ENCODE measurements at places on chromosomes 6 and 20.
A peak's percentile ranks its signal among the peaks of the same experiment; 100 is the strongest.

DNA sequence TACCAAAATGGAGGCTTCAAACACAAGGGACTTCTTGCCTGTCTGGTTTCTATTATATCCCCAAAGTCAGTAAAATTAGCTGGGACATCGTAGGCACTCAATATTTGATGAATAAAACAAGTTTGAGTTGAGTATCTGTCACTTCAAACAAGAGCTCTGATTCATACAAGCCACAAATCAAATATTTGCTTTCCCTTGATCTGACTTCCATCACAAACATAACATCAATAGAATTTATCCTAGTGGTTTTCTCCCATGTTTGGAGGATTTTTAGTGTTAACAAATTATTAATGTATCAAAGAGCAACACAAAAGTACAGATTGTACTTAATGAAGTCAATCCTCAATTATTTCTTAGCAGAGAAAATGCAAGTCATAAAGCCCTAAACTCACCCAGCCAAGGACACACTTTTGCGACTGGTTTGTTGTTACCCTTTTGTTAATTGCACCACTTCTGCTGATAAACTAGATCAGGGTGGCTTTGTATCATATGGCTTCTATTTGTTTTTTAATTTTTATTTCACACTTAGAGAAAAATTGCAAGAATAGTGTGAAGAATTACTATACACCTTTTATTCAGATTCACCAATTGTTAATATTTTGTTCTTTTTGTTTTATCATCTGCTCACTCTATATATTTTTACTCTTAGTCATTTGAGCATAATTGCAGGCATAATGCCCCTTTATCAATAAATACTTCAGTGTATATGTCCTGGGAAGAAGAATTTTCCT is 117.4 kb upstream of the PRDM1 start:
- DNase-seq, result no peak

DNA sequence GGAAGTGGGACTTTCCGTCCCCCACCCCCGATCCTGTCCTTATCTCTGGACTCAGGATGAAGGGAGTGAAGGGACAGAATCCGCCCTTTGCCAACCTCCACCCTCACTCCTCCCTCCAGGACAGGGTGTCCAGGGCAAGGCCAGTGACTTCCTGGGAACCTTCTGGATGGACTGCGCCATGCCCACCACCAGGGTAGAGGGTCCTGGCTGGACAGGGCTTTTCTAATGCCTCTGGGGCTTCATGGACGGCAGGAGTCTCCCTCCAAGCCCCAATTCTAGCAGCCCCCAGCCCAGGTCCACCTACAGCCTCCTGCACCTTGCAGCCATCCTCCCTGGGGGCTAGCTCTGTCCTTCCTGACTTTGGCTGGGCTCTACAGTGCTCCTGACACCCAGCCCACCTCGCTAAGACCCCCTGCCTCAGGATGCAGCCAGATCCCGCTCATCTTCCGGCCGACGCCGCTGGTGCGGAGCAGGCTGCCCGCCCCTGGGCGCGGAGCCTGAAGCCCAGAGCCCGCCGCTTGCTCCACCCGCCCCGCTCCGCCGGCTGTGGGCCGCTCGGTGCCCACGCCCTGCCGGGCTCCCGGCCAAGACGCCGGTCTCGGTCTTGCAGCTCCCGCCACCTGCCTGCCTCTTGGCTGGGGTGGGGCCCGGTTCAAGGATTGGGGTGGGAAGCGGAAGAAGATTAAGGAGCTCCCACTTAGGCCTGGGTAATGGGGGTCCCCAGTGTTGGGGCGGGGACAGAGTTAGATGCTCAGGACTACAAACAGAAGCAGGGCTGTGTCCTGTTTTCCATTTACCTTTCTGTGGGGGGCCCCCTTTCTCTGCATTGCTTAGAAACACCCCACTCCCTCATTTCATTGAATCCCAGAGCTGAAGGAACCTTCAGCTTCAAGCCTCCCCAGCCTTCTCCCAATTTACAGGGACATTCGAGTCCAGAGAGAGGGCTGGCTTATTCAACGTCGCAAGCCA is 72.8 kb downstream of the MDGA1 start:
- DNase-seq, result peak; percentile 34

GRCh38 chr20:20946122-20946759 is 159.9 kb downstream of the LINC00237 start:
- DNase-seq, result no peak

- DNase-seq, result no peak
These were observed 22.0 kb downstream of the ERGIC3 start for GRCh38 chr20:35563834-35564233.

- DNase-seq, result no peak
These were observed 3.1 kb downstream of the NOX3 start for GRCh38 chr6:155452576-155452975.

DNA sequence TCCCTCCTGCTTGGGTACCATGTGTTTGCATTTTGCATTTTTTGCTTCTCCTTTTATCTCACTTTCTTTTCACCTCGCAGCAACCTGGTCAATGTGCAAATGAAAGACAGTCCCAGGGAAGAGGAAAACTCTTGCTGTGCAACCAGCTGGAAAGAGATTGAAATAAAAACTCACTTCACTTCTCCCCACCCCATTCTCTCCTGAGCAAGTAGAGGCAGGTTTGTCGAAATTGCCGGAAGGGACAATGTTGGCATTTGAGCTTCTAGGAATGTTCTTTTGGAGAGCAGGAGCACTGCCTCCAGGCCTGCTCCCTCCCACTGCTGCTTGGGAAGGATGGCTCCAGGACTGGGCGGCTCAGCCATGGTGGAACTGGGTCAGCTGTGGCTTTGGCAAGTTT is 30.6 kb downstream of the KCNG1 start:
- DNase-seq, result no peak

DNA sequence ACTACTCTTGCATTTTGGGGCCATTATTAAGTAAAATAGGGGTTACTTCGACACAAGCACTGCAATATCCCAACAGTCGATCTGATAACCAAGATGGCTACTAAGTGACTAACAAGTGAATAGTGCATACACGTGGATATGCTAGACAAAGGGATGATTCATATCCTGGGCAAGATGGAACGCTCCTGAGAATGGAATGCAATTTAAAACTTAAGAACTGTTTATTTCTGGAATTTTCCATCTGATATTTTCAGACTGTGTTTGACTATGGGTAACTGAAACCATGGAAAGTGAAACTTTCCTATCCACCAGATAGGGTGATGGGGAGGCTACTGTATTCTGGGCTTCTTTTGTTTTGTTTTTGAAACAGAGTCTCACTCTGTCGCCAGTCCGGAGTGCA is 66.5 kb downstream of the ILRUN start:
- no peak for DNase-seq

DNA sequence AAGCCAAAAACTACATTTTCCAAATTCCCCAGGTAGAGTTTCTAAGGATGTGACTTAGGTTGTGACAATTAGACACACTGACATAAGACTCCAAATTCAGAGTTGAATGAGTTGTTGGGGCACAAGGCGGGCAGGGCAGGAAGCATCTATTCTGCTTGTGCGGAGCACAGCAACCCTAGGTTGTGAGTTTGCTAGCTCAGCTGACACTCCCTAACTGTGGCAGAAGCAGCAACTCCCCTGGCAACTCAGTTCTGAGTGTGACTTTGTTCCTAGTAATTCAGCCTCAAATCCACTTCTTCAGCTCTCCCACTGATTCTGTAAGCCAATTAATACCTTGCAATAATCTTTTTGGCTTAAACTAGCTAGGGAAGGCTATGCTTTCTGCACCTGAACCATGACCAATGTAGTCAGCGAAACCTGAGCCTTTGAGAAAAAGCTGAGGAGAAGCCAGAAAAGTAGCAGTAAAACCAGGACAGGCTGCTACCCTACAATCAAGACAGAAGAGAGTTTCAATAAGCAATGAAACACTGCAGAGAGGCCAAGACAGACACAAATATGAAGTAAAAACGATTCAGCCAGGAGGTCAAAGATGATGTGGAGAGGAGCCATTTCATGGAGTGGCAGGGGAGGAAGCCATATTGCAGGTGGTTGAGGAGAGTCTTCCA is 30.0 kb upstream of the PAQR8 start:
- no peak for DNase-seq

GRCh38 chr6:159104163-159104925 is 59.6 kb upstream of the TAGAP start:
- DNase-seq, result peak; percentile 85

- DNase-seq, result peak; percentile 86
These were observed 55.7 kb upstream of the TNFAIP3 start for GRCh38 chr6:137811121-137811915.

- DNase-seq, result no peak
These were observed 70.7 kb upstream of the BEND3 start for GRCh38 chr6:107186047-107186446.

GRCh38 chr6:105489216-105489530 is 86.3 kb upstream of the PREP start:
- no peak for DNase-seq

GRCh38 chr20:38834868-38835267 is 29.4 kb downstream of the PPP1R16B start:
- DNase-seq, result no peak

DNA sequence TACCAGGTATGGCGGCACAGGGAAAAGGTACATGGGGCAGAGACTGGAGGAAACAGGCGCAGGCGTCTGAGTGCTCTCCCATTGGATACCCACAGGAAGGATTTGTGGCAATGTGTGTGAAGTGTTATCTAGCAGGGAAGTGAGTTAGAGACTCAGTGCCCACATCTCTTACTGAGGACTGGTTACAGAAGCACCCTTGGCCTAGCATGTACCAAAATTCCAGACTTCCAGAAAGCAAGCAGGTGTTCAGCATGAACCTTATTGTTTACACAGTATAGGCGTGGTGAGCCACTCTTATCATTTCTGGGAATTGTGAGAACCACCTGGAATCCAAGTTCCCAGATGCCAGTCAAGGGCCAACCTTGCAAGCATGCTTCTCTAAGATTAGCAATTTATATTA is 14.2 kb downstream of the MANBAL start:
- no peak for DNase-seq

DNA sequence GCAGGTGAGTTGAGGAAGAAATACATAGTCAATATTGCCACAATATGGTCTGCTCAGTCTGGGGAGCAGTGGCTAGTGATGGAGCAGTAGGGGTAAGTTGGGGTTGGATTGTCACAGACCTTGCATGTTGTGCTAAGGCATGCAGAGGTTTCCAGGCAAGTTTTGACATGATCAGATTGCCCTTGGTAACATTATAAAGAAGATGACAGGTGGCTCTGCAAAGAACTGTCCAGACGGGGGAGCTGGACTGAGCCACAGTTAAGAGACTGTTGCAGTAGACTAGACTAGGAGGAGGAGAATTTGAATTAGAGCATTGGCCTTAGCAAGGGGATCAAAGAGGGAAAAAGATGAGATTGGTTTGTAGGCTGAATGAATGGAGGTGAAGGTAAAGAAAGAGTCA is 23.4 kb downstream of the ATRN start:
- DNase-seq, result no peak

DNA sequence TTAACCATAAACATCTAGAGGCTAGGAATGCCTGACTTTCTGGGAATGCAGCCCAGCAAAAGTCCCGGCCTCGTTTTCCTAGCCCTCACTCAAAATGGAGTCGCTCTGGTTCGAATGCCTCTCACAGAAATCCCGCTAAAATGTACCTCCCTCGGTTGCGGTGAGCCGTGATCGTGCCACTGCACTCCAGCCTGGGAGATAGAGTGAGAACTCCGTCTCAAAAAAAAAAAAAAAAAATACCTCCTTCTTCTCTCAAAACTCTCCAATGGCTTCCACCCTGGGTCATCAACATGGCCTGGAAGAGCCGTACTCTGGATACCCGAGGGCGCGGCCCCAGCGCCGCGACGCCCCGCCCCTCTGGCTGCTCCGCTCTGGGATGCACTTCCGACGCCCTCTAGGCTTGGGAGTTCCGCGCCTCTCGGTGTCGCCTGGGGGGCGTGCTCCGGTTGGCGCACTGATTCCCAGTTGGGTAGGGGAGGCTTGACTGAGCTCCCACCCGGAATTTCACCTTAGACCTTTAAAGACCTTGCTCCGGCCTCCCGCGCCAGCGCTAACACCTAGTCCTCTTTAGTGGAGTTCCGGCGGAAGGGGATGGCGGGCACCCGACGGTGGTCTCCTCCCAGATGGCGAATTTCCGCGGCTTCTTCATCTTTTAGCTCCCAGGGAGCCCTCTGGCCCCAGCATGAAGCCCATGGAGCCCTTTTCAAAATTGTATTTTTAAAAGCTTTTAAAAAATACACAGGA is 12.3 kb downstream of the HMGN4 start:
- peak; percentile 80 for DNase-seq

GRCh38 chr6:116533233-116533957 is 12.1 kb downstream of the TRAPPC3L start:
- DNase-seq, result no peak

DNA sequence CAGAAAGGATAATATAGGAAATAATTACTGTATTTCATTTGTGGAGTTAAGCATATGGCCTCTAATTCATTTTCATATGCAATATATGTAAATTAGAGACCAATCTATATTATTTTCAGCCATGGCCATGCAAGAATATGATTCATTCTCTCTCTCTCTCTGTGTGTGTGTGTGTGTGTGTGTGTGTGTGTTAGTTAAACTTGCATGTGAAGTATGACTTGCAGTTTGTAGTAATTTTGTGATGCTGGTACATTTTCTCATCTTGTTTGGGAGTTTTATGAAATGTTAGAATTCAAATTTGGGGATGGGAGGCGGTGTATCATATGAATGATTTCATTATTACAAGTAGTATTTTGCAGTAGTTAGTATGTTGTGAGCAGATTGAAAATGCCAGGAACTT is 74.8 kb downstream of the JARID2 start:
- peak; percentile 37 for DNase-seq

GRCh38 chr6:158039178-158039557 is 57.5 kb downstream of the SYNJ2 start:
- DNase-seq, result no peak

- no peak for DNase-seq
These were observed 183.5 kb upstream of the PCSK2 start for GRCh38 chr20:17043323-17043722.

GRCh38 chr6:152273002-152273401 is 364.2 kb downstream of the SYNE1 start:
- no peak for DNase-seq

DNA sequence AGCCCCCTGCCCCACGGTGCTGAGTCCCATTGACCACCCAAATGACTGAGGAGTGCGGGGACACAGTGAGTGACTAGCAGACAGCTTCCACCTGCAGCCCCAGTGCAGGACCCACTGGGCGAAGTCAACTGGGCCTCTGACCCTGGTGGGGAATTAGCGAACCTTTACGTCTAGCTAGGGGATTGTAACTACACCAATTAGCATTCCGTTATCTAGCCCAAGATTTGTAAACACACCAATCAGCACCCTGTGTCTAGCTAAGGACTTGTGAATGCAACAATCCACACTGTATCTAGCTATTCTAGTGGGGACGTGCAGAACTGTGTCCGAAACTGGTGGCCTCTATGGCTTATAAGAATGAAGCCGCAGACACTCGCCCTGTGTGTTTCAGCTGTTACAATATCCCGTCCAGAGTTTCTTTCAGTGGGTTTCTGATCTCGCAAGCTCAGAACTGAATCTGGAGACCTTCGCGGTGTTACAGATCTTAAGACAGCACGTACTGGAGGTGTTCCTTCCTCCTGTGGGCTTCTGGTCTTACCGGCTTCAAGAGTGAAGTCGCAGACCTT is 21.1 kb upstream of the GMPR start:
- no peak for DNase-seq

DNA sequence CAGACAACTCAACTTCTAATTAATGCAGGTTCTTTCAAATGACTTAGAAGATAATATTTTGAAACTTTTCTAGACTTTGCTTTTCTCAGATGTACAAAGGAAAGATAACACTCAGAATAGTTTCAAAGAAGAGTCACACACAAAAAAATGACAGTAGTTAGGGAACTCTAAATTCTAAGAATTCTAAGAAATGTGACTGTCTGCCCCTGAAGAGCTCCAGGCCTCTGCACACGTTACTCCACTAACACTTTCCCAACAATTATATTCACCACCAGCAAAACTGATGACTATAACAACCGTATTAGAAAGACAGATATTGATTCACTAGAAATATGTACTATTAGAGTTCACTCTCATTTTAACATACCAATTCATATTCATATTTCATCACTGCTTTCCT is 133.3 kb upstream of the SMLR1 start:
- no peak for DNase-seq

Data from stimulated activated CD4-positive, alpha-beta T cell treated with anti-CD3 and anti-CD28 coated beads, Interleukin-15, amount 100 ng/mL, for 24 hours (primary cell).